ENCODE measurements at places on chromosomes 7 and 10. TPM values are rescaled to one million over a fixed set of nuclear protein-coding genes. Genes with fewer than 3 reads are reported as not detected.

FAM180A gene
- total RNA-seq: 11.9 TPM

RBM20 gene
- 1.6 TPM for total RNA-seq

DNA sequence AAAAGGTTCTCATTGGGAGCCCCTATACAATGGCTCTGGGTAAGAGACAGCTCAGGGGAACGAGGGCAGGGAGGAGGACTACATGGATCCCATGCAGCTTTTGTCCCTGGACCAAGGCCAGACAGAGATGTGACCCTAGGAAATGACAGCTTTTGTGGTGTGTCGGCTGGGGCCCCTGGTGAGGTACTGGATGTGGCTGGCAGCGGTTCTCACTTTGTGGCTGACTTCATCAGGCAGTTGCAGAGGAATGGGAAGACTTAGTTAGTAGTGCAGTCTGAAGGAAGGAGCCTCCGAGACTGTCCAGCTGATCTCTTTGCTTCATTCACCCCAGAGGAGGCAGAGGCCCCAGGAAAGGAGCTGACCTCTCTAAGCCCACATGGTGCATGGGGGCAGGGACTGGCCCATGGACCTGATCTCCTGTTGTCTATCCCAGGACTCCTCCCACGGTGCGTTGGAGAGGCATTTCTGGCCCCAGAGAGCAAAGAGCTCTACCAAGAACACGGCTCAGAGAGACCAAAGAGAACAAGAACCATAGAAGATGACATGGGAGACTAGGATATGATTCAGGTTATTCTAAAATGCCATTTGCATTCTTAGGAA is 202.9 kb downstream of the RPS24 start:
- no peak overlapping the region for H3K4me3 ChIP-seq
- H3K36me3 ChIP-seq: no peaks in the 10 kb centered on the region

- H3K27me3 ChIP-seq: no peaks in the 10 kb centered on the region
- H3K27ac ChIP-seq: no peak overlapping the region
- no peaks in the 10 kb centered on the region for H3K4me1 ChIP-seq
- DNase-seq: no peak
- no peak overlapping the region for H3K4me3 ChIP-seq
Measured at GRCh38 chr10:120360571-120360970, 96.5 kb upstream of the PLPP4 start.

- H3K4me1 ChIP-seq: no peaks in the 10 kb centered on the region
- H3K36me3 ChIP-seq: no peaks in the 10 kb centered on the region
- H3K4me3 ChIP-seq: no peak overlapping the region
- no peak overlapping the region for H3K27ac ChIP-seq
- no peaks in the 10 kb centered on the region for H3K27me3 ChIP-seq
Measured at GRCh38 chr10:129741978-129742741, 221.9 kb downstream of the EBF3 start.

- no peak for DNase-seq
- H3K4me1 ChIP-seq: peaks cover 3% of the 10 kb centered on the region
- no peak overlapping the region for H3K4me3 ChIP-seq
- H3K27ac ChIP-seq: no peak overlapping the region
- H3K36me3 ChIP-seq: no peaks in the 10 kb centered on the region
- no peaks in the 10 kb centered on the region for H3K27me3 ChIP-seq
Measured at GRCh38 chr7:141456298-141456697, 94.9 kb upstream of the AGK start.

Measured in breast epithelium (tissue), 4 donors.